ENCODE measurements at places on chromosomes 11 and 22.

GRCh38 chr11:125952559-125952958, 6.7 kb downstream of the VSIG10L2 start:
- no peak for DNase-seq

GRCh38 chr22:24051568-24051967, 40.5 kb downstream of the CABIN1 start:
- DNase-seq: no peak

DNA sequence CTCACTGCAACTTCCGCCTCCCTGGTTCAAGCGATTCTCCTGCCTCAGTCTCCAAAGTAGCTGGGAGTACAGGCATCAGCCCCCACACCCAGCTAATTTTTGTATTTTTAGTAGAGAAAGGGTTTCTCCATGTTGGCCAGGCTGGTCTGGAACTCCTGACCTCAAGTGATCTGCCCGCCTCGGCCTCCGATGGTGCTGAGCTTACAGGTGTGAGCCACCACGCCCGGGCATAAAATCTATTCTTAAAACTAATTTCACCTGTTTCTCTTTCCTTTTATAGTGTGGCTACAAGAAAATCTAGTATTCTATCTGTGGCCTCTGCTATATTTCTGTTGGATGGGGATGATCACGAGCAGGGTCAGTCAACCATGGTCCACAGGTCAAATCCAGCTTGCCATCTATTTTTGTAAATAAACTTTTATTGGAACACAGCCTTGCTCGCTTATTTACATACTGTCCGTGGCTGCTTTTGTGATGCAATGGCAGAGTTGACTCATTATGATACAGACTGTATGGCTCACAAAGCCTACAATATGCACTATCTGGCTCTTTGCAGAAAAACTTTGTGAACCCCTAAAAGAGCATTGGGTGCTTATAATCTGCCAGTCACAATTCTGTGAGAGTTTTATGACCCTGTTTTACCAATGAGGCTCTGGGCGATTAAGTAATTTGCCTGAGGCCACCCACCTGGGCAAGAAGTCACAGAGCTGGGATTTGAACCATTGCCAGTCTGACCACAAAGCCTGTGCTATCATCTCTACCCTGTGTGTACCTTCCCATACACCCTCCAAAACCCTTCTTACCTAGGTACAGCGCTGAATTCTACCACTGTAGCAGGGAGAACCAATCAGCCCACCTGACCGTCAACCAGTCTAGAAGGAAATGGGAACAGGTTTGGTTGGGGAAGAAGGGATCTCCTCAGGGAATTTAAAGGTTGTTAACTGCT, 28.3 kb downstream of the SLC1A2 start:
- peak; percentile 24 for DNase-seq

DNA sequence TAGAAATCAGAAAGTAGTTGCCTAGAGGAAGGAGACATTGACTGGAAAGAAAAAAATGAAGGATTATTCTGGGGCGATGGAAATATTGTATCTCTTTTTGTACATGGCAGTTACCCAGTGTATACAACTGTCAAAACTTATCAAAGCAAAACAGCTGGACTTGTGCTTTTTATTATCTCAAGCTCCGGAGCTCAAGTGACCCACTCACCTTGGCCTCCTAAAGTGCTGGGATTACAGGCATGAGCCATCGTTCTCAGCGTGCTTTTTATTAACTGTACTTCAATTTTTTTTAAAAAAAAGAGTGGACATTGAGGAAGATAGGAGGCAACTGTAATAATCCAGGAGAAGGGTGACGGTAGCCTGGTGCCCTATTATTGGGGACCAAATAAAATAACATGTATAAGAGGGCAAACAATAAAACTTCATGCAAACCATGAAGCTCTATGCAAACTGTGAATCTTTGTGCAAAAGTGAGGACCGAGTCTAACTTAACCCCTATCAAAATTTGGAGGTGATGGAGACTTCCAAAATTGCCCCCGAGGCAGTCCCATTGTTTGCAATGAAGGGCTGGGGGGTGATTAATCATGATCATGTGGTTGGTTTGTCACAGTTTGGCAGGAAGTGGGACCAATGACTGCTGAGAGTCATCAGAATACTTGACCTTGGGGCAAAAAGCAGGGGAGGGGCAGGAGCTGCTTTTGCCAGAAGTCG, 23.5 kb downstream of the FZD4 start:
- no peak for DNase-seq

- DNase-seq: no peak
Observed at GRCh38 chr11:79375818-79376550, 64.8 kb downstream of the TENM4 start.

GRCh38 chr11:126919147-126919823, 81.3 kb downstream of the KIRREL3 start:
- DNase-seq: no peak

- no peak for DNase-seq
Observed at GRCh38 chr22:40486962-40487602, 116.7 kb downstream of the SGSM3 start.

- DNase-seq: no peak
Observed at GRCh38 chr11:130480186-130480585, 31.7 kb downstream of the ADAMTS15 start.

DNA sequence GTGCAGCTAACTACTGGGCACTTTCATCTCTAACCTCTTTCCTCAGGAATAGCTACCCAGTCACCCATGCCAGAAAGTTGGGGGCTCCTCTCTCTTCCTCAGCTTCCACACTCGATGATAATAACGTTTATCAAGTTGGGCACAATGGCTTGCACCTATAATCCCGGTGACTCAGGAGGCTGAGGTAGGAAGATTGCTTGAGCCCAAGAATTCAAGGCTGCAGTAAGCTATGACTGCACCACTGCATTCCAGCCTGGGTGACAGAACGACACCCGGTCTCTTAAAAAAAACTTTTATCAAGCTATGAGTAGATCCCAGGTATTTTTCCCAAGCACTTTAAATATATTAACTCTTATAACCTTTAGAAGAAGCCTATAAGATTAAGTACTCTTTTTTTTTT, 2.0 kb downstream of the SF3A1 start:
- no peak for DNase-seq

DNA sequence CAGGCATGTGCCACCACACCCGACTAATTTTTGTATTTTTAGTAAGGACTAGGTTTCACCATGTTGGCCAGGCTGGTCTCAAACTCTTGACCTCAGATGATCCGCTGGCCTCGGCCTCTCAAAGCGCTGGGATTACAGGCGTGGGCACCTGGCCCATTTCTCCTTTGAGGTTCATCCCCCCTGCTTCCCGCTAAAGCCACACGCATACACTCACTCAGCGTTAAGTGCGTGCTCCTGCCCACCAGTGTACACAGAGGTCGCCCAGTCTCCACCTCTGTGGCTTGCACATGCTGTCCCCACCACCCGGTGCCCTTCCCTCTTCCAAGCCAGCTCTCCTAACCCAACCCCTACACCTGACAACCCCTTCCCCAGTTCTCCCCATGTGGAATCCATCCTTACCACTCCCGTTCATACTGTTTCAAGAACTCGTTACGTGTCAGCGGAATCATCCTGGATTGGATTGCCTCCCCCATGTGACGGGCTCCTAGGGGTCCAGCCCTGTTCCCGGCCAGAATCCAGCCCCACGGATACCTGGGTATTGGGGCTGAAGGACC, 15.7 kb upstream of the CYTH4 start:
- DNase-seq: no peak

GRCh38 chr11:111352231-111352746, 26.8 kb downstream of the POU2AF1 start:
- DNase-seq: no peak

GRCh38 chr22:26547426-26547825, 35.2 kb upstream of the TFIP11 start:
- DNase-seq: no peak

- no peak for DNase-seq
Observed at GRCh38 chr11:21529187-21529586, 663.7 kb upstream of the ANO5 start.

GRCh38 chr11:82976786-82977185, 75.2 kb downstream of the DDIAS start:
- DNase-seq: no peak

GRCh38 chr11:62391642-62392425, 27.0 kb upstream of the SCGB1A1 start:
- no peak for DNase-seq

DNA sequence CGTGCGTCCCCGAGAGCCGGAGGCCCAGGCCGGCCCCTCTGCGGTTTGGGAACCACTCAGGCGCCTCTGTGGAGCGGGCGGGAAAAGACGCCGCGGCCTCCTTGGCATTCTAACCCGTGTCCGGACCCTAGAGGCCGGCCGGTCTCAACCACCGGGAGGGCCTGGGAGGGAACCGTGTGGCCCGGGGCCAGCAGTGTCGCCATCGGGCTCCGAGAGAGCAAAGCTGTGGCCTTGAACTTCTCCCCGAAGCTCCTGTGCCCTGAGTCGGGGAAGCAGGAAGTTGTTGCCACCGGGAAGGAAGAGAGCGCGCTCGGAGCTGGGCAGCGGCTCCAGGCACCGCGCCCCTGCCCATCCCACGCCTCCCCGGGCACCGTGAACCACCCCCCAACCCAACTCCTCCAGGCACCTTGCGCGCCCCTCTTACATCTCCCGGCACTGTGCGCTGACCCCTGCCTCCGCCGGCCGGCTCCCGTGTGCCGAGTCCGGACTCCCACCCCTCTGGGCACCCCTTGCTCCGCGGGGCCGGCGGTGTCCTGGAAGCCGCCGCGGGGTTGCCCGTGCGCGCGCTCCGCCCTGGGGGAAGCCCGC, 80.0 kb upstream of the PPARA start:
- peak; percentile 59 for DNase-seq

DNA sequence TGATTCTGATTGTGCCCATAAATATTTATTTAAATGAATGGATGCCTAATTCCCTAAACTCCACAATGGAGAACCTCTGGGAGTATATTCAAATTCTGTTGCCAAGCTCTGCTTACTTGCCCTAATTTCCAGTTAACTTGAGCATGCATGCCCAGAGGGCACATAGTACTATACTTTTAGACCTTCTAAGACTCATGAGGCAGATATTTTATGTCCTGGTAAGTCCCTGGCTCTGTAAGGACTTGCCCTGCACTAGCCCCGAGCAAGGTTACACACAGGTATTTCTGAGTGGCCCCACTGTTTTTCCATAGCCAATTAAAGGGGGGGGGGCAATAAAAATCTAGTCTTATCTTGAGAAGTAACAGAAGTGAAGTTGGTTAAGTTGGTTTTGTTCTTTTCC, 21.1 kb upstream of the CAPRIN1 start:
- DNase-seq: no peak

DNA sequence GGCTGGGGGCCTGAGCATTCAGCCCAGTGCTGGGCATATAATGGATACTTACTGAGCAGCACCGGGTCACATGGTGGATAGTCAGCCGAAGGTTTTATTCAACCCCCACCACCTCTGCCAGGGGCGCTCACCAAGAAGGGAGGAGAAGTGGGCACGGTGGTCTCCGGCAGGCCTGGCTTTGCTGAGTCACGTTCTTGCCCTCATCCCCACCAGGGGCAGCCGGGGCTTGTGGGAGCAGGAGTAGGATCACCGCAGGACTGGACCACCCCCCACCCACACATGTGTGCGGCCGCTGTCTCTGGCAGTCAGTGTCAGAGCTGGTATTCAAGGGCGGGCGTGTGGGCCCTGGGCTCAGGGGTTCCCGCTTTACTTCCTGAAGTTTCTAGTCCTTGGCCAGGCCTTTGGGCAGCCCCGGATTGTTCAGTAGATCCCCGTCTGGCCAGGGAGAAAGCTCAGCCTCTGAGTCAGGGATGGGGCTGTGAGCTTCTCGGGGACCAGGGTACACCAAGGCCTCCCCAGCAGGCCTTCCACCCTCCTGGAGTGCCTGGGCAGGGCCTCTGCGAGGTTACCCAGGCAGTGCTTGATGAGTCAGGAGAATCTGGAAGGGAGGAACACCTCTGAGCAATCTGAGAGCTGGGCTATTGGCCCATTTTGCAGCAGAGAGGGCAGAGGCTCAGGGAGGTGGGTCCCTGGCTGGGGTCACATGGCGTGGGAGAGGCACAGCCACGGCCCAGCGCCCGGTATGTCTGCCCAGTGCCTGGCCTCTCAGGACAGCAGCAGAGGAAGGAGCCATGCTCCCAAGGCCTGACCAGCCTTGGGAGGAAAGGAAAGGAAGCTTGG, 60.6 kb downstream of the RTL6 start:
- DNase-seq: no peak

GRCh38 chr22:28137036-28137435, 218.0 kb upstream of the PITPNB start:
- DNase-seq: no peak

DNA sequence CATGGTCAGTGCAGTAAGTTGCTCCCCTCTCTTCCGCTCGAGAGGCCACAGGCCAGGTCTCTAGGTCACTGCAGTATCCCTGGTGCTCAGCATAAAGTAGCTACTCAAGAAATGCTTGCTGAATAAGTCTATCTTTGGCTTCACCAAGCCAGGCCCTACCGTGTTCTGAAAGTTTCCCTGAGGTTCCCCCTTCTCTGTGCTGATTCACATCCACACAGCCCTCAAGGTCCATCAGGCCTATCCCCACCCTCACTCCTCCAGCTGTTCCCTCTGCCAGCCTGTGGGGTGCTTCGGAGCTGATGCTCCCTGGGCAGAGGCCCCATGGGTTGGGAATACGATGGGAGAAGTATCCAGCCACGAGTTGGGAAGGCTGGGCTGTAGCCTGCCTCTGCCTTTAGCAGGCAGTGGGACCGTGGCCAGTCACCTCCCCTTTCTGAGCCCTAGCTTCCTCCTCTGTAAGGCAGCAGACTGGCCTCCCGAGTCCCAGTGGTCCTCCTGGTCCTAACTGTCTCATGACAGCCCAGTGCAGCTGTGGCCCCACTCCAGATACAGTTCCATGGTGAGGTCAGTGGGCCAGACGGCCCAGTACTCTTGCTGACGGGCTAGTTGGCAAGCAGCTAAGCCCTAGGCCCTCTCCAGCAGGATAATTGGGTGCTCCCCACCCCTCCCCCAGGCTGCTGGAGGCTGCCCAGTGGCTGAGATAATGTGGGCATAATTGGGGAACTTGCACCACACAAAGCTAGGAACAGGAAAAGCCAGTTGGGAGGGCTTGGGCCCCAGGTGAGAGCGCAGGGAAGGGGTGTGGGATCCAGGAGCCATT, 48.2 kb downstream of the NECTIN1 start:
- DNase-seq: no peak

DNA sequence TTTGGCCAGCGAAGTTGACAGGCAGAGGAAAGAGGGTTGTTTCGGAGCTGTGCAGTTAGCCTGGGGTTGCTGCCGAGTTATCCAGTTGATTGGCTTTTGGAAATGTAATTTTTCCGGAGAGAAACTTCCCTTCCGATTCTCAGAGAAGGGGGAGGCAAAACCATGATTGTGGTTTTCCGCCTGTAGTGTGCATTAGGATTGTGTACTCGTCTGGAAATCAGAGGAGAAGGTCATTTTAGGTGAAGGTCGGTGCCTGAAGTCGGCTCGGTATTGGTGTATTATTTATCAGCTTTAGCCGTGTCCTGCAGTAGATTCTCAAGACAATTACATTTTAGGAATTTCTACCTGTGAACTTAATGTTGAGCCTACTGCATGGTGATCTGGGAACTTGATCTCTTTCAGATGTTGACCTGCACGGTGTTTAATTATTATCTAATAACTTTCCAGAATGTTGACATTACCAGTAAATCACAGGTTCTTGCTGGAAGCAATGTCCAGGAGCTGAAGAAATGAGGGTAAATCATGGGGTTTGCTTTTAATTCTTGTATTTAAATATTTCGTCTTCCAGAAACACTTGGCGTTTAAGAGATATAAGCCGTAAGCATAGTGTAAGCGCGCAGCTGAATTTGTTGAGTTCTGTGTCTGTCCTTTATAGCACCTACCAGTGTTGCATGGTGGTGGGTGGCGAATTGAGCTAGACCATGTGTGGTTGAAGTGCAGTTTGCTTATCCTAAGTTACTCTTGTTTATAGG, 1.3 kb downstream of the ARHGEF12 start:
- peak; percentile 48 for DNase-seq

Data from NCI-H1105 treated with DMSO at 0.1 percent for 48 hours (cell line).